ENCODE measurements at places on chromosomes 16 and 17.

DNA sequence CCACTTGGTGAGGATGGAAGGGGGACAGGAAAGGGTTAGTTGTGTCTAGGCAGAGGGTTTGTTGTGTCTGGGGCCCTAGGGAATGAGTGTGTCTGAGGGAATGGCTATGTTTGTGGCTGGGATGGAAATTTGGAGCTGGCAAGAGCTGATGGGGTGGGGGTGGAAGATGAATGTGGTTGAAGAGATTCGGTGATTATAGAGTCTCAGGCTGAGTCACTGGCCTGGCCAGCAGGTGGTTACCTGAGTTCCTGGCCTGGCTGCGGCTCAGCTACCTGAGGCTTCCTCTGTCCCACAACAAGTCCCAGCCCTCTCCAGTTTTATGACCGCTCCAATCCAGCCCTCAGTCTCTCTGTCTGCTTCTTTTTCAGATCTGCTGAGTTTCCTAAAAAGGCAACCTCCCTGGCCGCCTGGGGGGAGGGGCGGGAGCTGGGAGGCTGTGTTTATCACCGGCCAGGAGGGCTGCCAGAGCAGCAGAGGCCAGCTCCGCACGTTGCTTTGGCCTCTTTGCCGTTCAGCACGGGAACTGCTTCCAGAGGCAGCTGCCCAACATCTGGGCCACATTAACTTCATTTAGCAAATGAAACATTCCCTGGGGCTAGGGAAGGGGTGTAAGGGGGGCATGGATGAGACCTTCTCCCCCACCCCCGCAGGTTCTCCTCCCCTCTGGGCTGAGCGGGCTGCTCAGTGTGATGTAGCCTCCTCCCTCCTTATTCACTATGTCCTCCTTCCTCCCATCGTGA, 21.8 kb downstream of the ITGB3 start:
- H3K4me1 ChIP-seq, result peaks cover 61% of the 10 kb centered on the region
- H3K4me3 ChIP-seq, result no peak overlapping the region
- H3K36me3 ChIP-seq, result no peaks in the 10 kb centered on the region
- DNase-seq, result peak; percentile 90
- no peaks in the 10 kb centered on the region for H3K27me3 ChIP-seq

DNA sequence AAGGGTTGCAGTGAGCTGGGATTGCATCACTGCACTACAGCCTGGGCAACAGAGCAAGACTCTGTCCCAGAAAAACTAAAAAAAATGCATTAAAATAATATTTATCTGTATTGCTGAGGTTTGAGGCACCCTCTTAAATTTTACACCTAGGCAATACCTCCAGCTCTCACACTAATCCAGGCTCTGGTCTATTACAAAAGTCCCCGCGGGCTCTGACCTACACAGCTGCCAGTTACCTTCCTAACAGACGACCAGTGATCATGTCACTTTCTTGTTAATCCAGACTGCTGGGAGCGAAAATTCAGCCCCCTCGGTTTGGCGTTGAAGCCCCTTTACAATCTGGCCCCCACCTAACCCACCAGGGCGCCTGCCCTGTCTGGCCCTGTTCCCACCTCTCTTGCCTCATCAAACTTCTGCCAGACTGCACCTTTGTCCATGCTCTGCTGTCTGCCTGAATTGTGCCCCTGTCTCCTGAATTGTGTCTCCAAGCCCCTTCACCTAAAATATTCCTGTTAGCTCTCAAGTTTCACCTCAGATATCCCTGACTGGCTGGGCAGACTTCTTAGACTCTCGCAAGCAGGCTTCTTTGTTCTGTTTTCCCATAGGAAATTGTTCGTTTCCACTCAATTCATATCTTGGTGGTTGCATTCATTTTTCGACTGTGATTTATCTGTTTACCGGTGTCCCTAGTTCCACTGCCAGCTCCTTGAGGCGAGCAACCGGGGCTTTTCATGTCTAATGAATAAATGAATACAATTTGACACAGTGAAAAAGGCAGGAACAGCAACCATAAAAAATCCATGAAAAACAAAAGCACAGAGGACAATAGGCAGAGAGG, 65.9 kb downstream of the PITPNC1 start:
- no peaks in the 10 kb centered on the region for H3K4me1 ChIP-seq
- H3K27ac ChIP-seq, result peak overlapping the region; percentile 59
- DNase-seq, result no peak
- H3K4me3 ChIP-seq, result no peak overlapping the region
- no peaks in the 10 kb centered on the region for H3K27me3 ChIP-seq

DNA sequence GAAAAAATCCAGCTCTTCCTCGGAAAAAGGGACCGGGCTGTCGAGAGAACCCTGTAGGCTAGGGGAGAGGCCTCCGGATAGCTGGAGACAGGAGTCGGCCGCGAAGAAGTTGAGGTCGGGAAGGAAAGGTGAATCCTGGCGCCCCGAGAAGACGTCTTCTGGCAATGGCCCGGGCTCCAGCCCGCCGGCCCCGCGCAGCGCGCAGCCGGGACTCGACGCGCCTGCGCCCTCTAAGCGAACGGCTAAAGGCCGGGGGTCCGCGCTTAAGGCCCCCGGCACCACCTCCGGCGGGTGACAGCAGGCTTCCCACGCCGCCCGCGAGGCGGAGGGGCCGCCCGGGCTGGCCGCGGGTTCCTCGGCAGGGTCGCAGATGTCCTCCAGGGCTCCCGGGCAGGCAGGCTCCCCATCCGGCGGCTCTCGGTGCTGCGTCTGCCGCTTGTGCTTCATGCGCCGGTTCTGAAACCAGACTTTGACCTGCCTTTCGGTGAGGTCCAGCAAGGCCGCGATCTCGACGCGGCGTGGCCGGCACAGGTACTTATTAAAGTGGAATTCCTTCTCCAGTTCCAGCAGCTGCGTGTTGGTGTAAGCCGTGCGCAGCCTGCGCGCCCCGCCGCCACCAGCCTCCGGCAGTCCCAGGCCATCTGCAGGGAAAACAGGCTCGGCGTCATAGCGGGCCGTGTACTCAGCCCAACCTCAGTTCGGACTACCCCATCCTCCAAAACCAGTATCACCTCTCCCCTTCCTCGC, 1.6 kb downstream of the HOXB2 start:
- peak overlapping the region; percentile 68 for H3K4me3 ChIP-seq
- peaks cover 25% of the 10 kb centered on the region for H3K4me1 ChIP-seq
- H3K36me3 ChIP-seq, result no peaks in the 10 kb centered on the region
- peaks cover 44% of the 10 kb centered on the region for H3K27me3 ChIP-seq
- H3K27ac ChIP-seq, result peak overlapping the region; percentile 92

- H3K27me3 ChIP-seq, result no peaks in the 10 kb centered on the region
- no peak for DNase-seq
- no peak overlapping the region for H3K27ac ChIP-seq
- no peak overlapping the region for H3K4me3 ChIP-seq
- H3K4me1 ChIP-seq, result no peaks in the 10 kb centered on the region
Observed at GRCh38 chr16:7731141-7731540, 398.5 kb downstream of the RBFOX1 start.

DNA sequence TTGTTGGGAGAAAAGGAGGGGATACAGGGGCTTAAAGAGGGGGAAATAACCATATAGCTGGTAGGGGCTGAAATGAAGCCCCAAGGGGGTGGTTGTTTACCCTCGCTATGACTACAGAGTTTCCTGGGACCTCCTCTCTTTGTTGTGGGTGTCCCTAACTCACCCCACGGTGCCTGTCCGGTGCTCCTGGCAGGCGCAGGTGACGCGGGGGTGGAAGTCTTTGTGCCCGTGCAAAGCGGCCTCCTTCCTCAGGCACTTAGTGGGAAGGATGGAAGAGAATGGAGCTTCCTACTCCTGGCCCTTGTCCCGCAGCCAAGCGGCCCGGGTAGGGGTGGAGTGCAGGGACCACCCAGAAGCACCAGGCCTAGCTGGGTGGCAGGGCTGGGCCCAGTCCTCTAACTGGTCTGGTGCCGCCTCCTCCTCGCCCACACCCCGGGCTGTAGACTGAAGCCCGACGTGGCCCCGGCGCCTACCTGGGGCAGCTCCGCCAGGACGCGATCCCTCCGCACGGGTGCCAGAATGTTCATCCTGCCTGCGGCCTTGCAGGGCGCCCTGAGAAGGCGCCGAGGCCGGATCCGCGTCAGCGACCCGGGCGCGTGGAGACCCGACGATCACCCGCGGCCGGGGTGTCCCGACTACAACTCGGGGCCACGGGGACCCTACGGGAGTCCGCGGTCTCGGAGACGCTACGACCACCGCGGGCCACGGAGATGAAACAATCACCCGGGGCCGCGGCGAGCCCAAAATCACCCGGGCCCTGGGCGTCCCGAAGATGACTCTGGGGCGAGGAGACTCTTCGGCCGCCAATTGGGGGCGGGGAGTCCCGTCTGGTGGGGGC, 709 bp downstream of the RAB34 start:
- H3K4me1 ChIP-seq, result peaks cover 40% of the 10 kb centered on the region
- peaks cover 33% of the 10 kb centered on the region for H3K36me3 ChIP-seq
- no peaks in the 10 kb centered on the region for H3K27me3 ChIP-seq
- no peak for DNase-seq
- peak overlapping the region; percentile 91 for H3K27ac ChIP-seq

DNA sequence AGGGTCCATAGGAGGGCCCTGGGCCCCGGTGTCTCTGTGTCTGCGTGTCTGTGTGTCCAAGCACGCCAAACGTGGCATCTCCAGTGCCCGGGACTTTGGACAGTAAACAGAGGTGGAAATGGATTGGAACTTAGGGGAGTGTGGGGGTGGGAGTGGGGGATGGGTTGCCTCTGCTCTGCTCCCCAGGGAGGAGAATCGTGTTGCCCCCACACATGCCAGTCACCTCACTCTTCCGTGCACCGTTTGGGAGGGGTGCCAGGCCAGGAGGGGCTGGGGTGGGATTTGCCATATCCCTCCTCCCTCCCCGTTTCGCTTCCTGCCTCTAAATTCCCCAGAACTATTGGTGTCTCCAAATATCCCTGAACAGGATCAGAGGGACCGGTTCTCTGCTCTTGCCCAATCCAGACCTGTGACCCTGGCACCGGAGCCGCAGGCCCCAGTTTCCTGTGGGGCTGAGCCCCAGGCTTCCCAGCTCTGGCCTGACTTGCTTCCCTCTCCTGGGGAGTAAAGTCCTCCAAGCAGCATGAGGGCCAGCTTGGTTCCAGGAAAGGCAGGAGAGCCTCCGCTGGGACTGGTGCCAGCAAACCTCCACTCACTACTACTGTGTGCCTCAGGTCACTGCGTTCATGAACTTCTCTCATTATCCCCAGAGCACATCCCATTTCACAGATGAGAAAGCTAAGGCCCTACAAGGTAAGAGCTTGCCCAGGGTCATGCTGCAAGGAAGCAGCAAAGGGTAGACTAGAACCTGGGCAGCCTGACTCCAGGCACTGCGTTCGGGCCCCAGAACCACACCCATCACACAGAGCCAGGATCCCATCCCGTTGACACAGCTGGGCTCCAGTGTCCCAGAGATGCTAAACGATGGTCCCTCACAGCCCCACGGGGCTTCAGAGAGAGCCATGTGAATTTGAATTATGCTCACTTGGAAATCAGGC, at the start of gene ASGR1:
Gene ASGR1 (minus strand): TSS at position 54 of the 938 bp plus-strand sequence. CDS start 807 bp downstream, outside the sequence.
- no peak for DNase-seq
- peaks cover 10% of the 10 kb centered on the region for H3K4me1 ChIP-seq
- no peak within 1 kb of the TSS for H3K27ac ChIP-seq
- no peaks in the 10 kb centered on the region for H3K27me3 ChIP-seq
- no peak within 1 kb of the TSS for H3K4me3 ChIP-seq

DNA sequence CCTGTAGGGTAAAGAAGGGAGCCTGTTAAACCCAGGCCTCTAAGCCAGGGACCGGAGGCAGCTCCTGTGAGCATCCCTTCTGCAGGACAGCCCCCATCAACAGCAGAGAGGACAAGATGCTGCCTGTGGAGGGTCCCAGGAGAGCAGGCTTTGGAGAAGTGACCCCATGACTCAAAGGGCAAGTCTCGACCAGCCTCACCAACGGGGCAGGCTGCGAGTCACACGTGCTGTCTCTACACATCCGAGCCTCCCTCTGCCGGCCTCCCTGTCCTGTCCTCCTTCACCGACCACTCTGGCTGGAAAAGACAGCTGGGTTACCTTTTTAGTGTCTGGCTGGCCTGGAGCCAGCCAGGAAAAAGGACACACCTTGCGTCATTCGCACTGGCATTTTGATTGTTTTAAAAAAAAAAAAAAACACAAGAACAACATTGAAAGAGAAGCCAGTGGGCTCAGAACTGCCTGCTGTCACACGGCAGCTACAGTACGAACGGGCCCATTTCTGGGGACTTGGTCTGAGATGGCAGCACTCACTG, 74.5 kb upstream of the RCVRN start:
- H3K27ac ChIP-seq, result no peak overlapping the region
- no peak overlapping the region for H3K4me3 ChIP-seq
- DNase-seq, result no peak

- no peak overlapping the region for H3K27ac ChIP-seq
- H3K4me1 ChIP-seq, result no peaks in the 10 kb centered on the region
- H3K36me3 ChIP-seq, result no peaks in the 10 kb centered on the region
- no peak overlapping the region for H3K4me3 ChIP-seq
- no peaks in the 10 kb centered on the region for H3K27me3 ChIP-seq
Observed at GRCh38 chr16:13378151-13378550, 476.8 kb downstream of the SHISA9 start.

DNA sequence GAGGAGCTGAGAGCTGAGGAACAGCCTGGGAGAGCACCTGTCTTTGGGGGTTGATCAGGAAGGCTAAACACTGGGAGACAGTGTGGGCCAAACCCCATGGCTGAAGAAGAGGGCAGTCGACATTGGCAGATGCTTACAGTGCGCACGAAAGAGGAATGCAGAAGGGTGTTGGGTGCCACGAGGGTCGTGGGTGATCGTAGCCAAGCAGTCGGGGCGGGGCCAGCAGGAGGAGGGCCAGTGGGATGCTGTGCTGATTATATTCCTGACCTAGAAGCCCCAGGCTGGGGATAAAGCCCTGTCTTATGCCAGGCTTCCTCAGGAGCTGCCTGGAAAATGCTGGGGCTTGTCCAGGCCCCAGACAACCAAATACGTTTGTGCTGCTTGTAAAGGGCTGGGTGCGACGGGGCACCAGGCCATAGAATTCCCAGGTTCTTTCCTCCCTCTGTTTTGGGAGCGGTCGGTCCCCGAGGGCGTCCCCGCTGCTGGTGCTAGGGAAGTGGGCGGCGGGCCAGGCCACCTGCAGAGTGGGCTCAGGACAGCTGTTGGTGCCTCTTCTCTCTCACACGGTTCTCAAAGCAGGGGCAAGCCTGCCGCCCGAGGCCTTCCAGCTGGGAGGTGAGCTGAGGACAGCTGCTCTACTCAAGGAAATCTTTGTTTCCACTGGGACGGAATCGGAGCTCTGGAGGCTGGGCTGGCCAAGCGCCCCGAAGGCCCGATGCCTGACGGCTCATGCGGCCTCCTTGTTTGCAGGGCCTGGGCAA, 10.0 kb downstream of the C1QTNF1 start:
- no peak overlapping the region for H3K4me3 ChIP-seq
- no peaks in the 10 kb centered on the region for H3K36me3 ChIP-seq
- no peaks in the 10 kb centered on the region for H3K27me3 ChIP-seq
- H3K27ac ChIP-seq, result no peak overlapping the region

GRCh38 chr16:2795395-2796143, 2.7 kb upstream of the PRSS41 start:
- no peak for DNase-seq
- no peak overlapping the region for H3K4me3 ChIP-seq
- peaks cover 18% of the 10 kb centered on the region for H3K27me3 ChIP-seq
- H3K36me3 ChIP-seq, result no peaks in the 10 kb centered on the region

GRCh38 chr17:76353004-76353598, 615 bp downstream of the PRPSAP1 start:
- H3K27ac ChIP-seq, result peak overlapping the region; percentile 72
- no peaks in the 10 kb centered on the region for H3K4me1 ChIP-seq
- H3K36me3 ChIP-seq, result peaks cover 3% of the 10 kb centered on the region
- H3K4me3 ChIP-seq, result peak overlapping the region; percentile 88

- peak overlapping the region; percentile 91 for H3K27ac ChIP-seq
- no peak for DNase-seq
- H3K27me3 ChIP-seq, result no peaks in the 10 kb centered on the region
- H3K36me3 ChIP-seq, result no peaks in the 10 kb centered on the region
Observed at GRCh38 chr16:683396-684070, 601 bp downstream of the JMJD8 start.

All from heart left ventricle (tissue), 16 donors.